ENCODE measurements at places on chromosomes 7 and 10. TPM values are rescaled to one million over a fixed set of nuclear protein-coding genes. Genes with fewer than 3 reads are reported as not detected.

The FGFBP3 gene
- total RNA-seq: 0.81 TPM

The C7orf25 gene
- total RNA-seq: 7.4 TPM

The EBF3 gene
- total RNA-seq: 0.20 TPM

The ANLN gene
- total RNA-seq: 3.3 TPM

The FAM237B gene
- not detected for total RNA-seq

The TFR2 gene
- total RNA-seq: 0.41 TPM

The DENND2A gene
- 26.2 TPM for total RNA-seq

The LLCFC1 gene
- not detected for total RNA-seq

The ZP3 gene
- total RNA-seq: 0.84 TPM

The OPN4 gene
- not detected for total RNA-seq

The BTBD16 gene
- 0.35 TPM for total RNA-seq

DNA sequence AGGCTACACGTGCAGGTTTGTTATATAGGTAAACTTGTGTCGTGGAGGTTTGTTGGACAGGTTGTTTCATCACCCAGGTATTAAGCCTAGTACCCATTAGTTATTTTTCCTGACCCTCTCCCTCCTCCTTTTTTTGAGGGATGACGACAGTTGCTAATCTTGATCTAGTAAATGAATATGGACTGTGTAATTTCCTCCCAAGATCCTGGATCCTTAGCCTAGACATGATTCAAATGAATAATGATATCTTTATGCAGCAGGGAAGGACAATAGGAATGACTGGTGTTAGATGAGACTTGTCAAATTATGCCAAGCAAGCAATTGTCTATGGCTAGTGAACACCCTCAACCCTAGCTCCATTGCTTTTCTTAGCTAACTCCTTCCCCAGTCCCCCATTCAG, 156.2 kb downstream of the PLPP4 start:
- H3K27me3 ChIP-seq: no peaks in the 10 kb centered on the region
- no peak overlapping the region for H3K27ac ChIP-seq
- no peaks in the 10 kb centered on the region for H3K4me1 ChIP-seq
- no peak for DNase-seq
- H3K4me3 ChIP-seq: no peak overlapping the region
- no peaks in the 10 kb centered on the region for H3K36me3 ChIP-seq

GRCh38 chr10:2839081-2839725, 228.1 kb upstream of the PFKP start:
- no peak overlapping the region for H3K4me3 ChIP-seq
- H3K27ac ChIP-seq: no peak overlapping the region
- peak; percentile 72 for DNase-seq
- H3K36me3 ChIP-seq: no peaks in the 10 kb centered on the region
- no peaks in the 10 kb centered on the region for H3K4me1 ChIP-seq

GRCh38 chr7:156753229-156753560, 112.6 kb downstream of the RNF32 start:
- no peaks in the 10 kb centered on the region for H3K27me3 ChIP-seq
- H3K27ac ChIP-seq: no peak overlapping the region
- peaks cover 8% of the 10 kb centered on the region for H3K36me3 ChIP-seq
- H3K4me1 ChIP-seq: no peaks in the 10 kb centered on the region
- DNase-seq: no peak

GRCh38 chr10:85565381-85565780, 801.2 kb downstream of the GRID1 start:
- H3K36me3 ChIP-seq: no peaks in the 10 kb centered on the region
- H3K4me1 ChIP-seq: no peaks in the 10 kb centered on the region
- H3K4me3 ChIP-seq: no peak overlapping the region
- H3K27ac ChIP-seq: no peak overlapping the region
- no peaks in the 10 kb centered on the region for H3K27me3 ChIP-seq

DNA sequence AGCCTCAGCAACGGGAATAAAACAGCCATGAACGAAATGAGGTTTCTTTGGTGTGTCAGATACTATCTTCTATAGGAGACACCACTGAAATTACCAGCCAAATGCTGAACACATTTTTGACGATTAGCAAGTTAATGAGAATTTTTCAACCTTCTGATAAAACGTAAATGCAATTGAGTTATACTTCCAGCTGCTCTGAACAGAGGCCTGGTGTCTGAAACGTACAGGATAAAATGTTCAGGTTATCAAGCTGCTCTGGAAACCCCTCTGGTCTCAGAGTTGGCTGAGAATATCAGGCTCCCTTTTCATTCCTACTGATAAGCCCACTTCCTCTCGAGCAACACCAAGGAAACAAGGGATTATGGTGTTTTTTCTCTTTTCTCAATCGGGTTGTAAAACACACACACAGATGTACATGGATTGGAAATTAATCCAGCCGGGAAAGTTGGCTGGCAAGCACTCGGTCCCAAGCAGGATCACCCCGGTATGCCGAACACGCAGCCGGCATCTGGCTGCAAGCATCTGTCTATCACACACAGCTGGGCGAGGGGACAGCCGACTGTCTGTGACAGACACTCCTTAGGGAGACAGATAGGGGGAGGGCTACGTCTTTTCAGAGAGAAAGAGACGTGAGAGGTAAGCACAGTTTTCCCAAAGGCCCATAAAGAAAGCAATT, 171.8 kb downstream of the PRKAG2 start:
- no peak for DNase-seq
- H3K36me3 ChIP-seq: no peaks in the 10 kb centered on the region
- H3K27me3 ChIP-seq: no peaks in the 10 kb centered on the region

GRCh38 chr10:54708591-54708990, 92.4 kb downstream of the PCDH15 start:
- H3K4me1 ChIP-seq: no peaks in the 10 kb centered on the region

GRCh38 chr10:71661779-71662336, 57.7 kb downstream of the C10orf105 start:
- no peaks in the 10 kb centered on the region for H3K4me1 ChIP-seq
- DNase-seq: no peak

GRCh38 chr7:89232-90019, 102.9 kb upstream of the FAM20C start:
- H3K36me3 ChIP-seq: no peaks in the 10 kb centered on the region
- H3K4me3 ChIP-seq: no peak overlapping the region
- H3K4me1 ChIP-seq: peaks cover 13% of the 10 kb centered on the region
- H3K27me3 ChIP-seq: no peaks in the 10 kb centered on the region
- H3K27ac ChIP-seq: peak overlapping the region; percentile 47
- peak; percentile 71 for DNase-seq

DNA sequence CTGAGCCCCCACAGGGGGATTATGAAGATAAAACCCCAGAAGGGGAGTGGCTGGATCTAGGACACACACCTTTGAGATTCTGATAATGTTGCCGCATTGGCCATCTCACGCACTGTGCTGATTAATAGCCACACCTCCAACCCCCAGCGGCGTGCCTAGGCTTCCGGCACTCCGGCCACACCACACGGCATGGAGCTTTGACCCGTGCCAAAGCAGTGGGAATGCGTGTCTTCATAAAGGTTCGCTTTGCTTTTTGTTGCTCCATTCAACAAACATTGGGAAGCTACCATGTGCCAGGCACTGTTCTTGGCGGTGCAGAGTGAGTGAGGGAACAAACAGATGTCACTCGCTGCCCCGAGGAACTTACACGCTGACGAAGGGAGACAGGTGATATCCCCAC, 117.6 kb downstream of the TCERG1L start:
- no peaks in the 10 kb centered on the region for H3K4me1 ChIP-seq
- DNase-seq: peak; percentile 40
- H3K27me3 ChIP-seq: no peaks in the 10 kb centered on the region
- no peak overlapping the region for H3K27ac ChIP-seq

DNA sequence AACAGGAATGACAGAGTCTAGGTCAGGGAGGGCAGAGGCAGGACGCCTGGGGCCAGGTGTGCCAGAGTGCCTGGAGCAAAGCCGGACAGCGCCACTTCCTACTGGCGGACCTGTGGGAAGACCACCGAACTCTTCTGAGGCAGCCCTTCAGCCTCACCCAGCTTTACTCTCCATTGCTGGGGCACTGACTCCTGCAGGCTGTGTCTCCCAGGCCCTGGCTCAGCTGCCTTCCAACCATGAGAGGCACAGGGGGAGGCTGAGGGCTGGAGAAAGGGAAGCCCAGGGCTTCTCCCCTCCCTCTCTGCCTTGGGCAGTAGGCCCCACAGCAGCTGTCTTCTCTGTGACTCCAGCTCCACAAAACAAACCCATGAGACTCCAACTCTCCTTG, 139.6 kb upstream of the UNC5B start:
- H3K36me3 ChIP-seq: no peaks in the 10 kb centered on the region
- peak; percentile 40 for DNase-seq
- H3K4me3 ChIP-seq: no peak overlapping the region
- H3K27me3 ChIP-seq: no peaks in the 10 kb centered on the region
- no peak overlapping the region for H3K27ac ChIP-seq

DNA sequence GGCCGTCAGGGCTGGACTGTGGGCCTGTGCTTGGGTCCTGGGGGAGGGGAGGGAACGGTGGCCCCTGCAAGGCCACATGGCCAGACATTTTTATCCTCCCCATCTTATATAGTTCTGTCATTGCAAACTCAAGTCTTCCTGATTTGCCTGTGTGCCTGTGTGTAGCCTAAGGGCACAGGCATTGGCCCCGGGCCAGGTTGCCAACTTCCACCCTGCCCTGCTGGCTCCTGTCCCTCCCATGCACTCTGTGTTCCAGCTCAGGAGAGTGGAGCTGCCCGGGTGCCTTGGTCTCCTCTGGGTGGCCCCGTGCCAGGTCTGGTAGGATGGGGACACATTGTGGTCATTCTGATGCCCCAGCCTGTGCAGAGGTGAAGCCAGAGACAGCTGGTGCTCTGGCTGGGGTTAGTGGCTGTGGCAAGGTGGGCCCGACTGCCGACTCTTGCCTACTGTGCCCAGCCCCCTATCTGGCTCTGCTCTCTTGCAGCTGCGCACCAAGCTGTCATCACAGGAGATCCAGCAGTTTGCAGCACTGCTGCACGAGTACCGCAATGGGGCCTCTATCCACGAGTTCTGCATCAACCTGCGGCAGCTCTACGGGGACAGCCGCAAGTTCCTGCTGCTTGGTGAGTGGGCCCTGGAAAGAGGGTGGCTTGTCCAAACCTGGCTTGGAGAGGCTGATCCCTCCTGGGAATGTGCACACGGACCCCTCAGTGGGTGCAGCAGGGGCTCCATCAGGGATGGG, 14.8 kb downstream of the NACAD start:
- DNase-seq: no peak
- H3K36me3 ChIP-seq: peaks cover 83% of the 10 kb centered on the region
- no peak overlapping the region for H3K4me3 ChIP-seq
- no peaks in the 10 kb centered on the region for H3K27me3 ChIP-seq

GRCh38 chr7:146126767-146127509, 10.3 kb downstream of the CNTNAP2 start:
- DNase-seq: no peak
- H3K27me3 ChIP-seq: no peaks in the 10 kb centered on the region
- no peaks in the 10 kb centered on the region for H3K36me3 ChIP-seq
- no peak overlapping the region for H3K27ac ChIP-seq
- H3K4me3 ChIP-seq: no peak overlapping the region
